T-helper 1 cell (primary cell): ENCODE measurements at places on chromosomes 7 and 10.

GRCh38 chr7:116075351-116076145 is 45.0 kb upstream of the TFEC start:
- DNase-seq: no peak

- no peak for DNase-seq
Observed at GRCh38 chr7:4195660-4196059, 486.4 kb upstream of the FOXK1 start.

- DNase-seq: no peak
Observed at GRCh38 chr10:90834326-90834725, 23.5 kb downstream of the HTR7 start.

DNA sequence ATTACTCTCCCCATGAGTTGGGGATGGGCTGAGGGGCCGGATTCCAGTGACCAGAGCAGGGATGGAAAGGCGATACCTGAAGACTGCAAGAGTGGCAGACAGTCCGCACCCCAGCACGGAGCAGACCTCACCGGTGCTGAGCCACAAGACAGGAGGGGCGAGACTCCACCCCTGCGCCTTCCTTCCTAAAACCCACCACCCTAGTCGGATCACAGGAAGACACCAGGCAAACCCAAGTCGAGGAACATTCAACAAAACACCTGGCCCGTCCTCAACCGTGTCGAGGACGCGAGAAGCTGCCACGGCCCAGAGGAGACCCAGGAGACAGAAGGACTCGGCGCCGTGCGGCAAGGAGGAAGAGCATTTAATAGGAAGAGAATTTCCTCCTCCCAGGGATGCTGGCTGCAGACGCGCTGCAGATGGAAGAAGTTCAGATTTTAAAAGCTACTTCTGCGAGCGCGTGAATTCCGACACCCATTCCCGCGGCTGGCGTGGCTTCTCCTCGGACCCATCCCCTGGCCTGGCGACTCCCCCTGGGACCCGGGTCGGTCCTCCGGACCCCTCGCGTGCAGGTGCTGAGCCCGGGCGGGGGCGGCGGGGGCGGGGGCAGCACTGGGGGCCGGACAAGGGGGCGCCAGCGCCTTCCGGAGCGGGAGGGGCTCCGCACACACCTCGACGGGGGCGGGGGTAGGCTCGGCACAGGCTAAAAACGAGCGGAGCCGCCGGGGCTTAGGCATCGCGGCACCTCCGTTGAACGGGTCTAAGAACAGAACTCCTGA is 563 bp upstream of the UTF1 start:
- DNase-seq: no peak

DNA sequence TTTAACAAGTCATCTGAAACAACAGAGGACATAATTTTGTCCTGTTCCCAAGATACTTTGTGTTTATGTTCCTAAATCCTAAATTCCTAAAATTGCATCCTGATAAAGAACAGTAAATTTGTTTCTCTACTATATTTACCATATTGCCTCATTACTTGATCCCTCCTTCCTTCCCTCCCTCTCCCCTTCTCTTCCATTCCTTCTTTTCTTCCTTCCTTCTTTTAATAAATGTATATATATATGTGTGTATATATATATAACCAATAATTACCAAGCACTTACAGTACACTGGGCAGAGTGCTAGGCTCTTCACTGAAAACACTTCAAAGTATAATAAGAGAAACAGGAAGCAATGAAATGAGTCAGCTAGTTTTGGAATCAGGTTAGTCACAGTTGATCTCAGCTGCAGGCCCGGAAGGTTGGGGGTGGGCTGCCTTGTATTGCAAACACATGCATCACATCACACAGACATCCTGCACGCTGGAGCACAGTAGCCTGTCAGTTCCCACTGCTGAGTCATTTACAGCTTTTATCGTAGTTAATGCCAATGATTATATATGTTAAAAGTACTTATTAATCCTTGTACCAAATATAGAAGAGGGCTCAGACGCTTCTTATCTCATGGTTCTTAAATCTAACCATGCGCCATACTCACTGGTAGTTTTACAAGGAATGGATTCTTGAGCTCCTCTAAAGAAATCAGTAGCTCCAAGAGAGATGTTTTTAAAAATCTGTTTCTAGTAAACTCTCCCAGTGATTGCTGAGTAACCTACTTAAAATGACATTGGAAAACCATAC is 551.7 kb downstream of the GRM8 start:
- peak; percentile 96 for DNase-seq

GRCh38 chr10:5666841-5667630 is 641 bp upstream of the ASB13 start:
- DNase-seq: no peak
